NCI-H1930 (cell line): ENCODE measurements at places on chromosomes 3 and 15.
A peak's percentile ranks its signal among the peaks of the same experiment; 100 is the strongest.

DNA sequence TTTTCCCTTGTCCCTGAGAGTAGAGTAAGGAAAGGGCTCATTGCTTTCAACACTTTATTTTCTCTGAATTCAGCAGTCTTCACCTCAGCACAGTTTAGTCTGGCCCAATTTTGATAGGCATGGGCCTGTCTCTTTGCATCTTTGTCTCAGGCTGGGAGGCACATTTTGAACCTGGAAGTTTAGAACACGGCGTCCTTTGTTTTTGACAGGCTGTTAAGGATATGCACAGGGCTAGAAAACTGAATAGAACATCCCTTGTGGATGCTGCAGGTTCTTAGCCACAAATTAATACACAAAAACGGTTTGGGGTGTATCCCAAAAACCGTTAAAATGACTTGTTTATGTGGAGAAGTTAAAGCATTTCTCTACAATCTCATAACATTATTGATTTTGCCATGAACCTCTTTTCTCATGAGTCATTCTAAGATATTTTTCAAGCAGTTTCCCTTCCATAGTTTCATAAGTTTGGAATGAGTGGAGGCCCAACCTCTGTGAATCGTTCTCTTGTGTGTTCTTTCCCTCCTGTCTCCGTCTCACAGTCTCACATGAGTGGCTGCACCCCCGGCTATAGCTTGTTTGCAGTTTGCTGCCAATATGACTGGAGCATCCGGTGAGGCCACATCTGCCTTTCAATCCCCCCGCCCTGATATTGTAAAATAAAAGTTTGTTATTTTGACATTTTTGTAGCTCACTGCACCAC is 192.9 kb upstream of the EIF1B start:
- DNase-seq: no peak

DNA sequence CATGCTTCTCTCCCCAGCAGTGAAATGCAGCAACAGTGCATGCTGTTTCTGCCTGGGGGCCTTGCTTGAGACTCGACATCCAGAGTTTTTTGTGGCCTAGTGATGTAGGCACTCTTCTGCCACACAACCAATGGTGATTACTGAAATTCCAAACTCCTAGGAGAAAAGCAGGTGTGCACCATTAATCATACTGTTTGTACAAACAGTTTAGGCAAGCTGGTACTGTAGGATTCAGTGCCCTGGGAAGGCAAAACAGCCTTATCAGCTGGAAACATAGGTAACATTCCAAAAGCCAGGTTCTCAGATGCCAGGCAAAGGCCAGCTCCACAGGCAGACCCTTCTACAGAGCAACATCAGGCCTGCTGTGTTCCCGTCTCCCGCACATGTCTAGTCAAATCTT is 17.5 kb upstream of the RBP1 start:
- DNase-seq: no peak

GRCh38 chr3:52982839-52983238 is 63.0 kb downstream of the SFMBT1 start:
- DNase-seq: no peak

- no peak for DNase-seq
These were observed 15.5 kb upstream of the SCAANT1 start for GRCh38 chr3:63927422-63928280.

DNA sequence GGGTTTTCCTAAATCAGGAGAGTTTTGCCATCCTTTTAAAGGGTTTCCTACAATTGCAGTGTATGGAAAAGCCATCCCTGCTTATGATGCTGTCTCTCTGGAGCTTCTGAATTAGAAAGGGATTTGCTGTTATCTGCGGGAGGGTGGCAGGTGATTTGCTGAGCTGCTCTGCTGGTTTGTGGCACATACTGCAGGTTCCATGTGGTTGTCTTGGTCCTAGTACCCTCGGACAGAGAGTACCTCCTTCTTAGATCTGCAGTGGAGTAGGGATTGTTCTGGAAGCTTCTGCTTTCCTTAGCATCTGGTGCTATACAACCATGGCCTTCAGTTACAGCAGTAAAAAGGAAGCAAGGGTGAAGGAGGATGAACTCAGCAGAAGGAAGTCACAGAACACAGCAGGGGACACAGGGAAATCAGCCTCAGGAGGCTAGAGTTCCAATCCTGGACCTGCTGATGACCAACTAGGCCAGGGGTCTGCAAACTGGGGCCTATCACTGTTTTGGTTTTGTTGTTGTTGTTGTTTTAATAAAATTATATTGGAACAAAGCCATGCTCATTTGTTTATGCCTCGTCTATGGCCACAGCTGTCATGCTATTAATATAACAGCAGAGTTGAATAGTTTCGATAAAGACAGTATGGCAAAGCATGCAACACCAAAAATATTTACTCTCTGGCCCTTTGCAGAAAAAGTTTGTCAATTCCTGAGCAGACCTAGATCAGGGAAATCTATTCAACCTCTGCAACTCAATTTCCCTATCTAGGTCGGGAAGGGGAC is 39.5 kb downstream of the STARD5 start:
- DNase-seq: no peak

DNA sequence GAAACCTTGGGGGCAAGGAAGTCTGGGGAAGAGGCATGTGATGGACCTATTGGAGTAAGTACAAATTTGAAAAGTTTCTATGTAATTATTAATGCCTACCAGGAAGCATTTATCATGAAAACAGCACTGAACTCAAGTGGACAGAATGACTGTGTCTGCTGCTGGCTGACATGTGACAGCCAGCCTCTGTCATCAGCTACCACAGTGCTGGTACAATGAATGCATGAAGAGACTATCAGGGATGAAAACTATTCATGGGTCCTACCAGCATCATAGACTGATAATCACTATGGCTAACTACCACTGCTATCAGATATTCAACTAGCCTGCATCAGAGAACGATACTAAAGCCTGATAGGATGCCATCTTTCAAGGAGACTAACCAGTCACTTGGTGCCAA is 193.5 kb downstream of the RAP2B start:
- no peak for DNase-seq

DNA sequence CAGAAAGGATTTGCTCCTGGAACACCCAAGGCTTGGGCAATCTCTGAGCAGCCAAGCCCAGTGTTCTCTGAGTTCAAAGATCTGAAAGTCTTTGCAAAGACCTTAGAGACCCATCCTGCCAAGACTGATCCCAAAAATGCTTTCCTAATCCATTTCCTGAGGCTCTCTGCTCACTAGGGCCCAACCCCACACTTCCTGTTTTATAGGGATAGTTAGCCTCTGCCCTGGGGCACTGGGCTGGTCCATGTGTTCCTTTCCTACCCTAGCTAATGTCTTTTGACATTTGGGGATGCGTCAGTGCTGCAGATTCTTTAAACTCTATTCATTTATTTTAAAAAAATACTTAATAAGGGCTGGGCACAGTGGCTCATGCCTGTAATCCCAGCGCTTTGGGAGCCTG is 372.7 kb downstream of the ROBO2 start:
- no peak for DNase-seq

DNA sequence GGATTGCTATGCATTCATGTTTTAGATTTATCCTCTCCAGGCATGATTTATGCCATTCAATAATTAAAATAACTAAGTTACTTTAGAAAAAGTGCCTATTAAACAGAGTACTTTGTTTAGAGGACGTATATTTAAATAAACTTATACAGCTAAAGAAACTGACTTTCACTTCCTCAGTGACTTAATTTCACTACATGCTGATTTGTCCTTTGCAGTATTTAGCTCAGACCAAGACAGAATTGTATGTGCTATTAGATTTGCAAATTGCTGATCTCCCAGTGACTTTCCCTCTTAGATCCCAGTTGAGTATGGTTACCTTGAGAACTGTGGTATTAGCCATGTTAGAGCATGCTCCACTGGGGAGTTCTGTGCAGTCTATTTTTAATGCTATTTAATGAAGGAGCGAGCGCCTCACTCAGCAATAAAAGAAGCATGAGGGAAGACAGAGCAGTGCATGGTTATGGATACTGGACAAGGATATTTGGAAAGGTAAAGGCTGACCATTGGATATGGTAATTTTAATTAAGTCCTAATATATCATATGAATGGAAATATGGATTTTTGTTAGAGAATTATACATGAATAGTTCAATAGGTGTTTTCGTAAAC is 2.7 kb downstream of the ARPP21 start:
- no peak for DNase-seq

DNA sequence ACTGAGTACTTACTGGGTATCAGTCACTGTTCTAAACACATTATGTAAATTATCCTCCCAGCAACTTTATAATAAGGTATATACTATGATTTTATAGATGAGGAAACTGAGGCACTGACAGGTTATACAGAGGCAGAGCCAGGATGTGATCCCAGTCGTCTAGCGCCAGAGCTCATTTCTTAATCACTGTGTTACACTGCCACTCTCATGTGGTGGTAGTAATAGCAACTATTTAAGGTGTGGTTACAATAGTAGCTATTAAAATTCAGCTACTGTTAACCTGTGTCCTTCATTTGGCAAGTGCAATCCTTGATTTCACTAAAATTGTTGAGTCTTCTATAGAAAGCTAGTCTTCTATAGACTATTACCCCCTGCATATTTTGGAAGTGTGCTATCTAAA is 43.1 kb upstream of the TRPC1 start:
- no peak for DNase-seq

DNA sequence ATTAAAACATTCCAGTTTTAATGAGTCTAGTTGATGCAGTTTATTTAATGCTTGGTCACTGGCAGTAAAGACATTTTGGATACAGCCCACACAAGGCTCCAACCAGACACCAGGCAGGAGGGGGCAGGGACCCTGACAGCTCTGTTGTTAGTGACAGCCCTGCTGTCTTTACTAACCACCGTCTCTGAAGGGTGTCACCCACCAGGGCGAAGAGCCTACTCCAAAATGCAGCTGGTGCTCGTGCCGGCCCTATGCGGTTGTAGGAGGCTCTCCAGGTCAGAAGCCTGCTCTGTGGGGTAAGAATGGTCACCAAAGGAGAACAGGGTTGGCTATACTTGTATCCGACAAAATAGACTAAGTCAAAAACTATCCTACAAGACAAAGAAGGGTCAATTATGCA is 132.2 kb downstream of the ATP10A start:
- DNase-seq: no peak

DNA sequence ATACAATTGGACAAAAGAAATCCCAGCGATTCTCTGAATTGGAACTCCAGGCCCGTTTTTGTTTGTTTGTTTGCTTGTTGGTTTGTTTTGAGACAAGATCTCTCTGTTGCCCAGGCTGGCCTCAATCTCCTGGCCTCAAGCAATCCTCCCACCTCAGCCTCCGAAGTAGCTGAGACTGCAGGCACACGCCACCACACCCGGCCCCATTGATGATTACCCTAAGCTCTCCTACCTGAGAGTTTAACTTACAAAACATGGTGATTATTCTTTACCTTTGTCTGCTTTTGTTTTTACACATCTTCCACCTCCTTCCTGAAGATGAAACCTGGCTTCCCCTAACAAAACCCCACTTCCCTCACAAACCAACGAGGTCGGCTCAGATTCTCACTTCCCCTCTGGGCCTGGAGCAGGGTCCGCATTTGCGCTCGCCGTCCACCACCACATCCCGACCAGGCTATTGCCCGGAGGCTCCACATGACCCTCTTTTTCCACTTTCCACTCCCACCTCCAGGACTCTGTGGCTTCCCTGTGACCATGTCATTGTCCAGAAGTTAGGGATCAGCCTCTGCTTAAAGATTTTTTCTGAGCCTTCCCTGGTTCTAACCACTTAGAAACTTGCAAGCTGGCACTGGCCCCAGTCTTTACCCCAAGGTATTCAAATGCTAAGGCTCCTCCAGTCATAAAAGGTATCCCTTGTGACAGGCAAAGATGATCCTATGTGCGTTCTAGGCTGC is 14.8 kb downstream of the KLHL6 start:
- DNase-seq: no peak

GRCh38 chr3:112804021-112804420 is 42.6 kb downstream of the CD200R1L start:
- no peak for DNase-seq

GRCh38 chr3:85939074-85939482 is 980.3 kb downstream of the CADM2 start:
- DNase-seq: no peak

DNA sequence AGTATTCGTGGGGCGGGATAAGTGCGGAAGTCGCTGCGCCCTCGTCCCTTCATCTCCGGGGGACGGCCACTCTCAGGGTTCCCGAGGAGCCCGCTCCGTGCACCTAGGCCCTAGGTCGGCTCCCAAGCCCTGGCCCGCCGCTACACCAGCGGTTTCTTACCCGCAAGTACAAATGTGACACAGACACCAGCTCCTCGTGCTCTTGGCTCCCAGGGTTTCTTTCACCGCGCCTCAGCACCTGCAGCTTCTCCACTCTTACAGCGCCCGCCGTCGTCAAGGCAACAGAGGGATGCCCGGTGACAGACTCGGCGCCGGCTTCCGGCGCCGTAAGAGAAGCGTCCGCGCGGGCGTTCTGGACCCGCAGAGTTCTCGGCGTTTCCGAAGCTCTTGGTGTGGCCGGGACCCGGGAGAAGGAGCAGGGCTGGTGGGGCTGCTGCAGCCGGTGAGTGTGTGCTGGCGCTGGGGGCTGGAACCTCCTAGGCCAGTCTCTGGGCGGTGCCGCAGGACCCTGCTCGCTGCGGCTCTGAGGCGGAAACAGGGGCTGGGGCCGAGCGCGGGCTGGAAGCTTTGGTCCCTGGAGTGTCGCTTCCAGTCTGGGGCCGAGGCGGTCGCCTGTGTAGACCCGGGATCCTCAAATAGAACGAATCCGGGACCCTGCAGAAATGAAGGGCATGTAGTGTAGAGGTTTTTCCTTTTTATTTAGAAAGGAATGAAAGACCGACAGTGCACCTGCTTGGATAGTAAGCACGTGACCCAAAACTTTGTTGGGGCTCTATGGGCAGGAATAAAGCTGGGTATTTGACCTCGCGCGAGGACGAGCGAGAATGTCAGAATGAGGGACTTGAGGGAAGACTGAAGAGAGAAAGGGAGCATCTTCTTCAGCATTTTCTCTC is 155.4 kb upstream of the GOLGA6L4 start:
- peak; percentile 36 for DNase-seq

DNA sequence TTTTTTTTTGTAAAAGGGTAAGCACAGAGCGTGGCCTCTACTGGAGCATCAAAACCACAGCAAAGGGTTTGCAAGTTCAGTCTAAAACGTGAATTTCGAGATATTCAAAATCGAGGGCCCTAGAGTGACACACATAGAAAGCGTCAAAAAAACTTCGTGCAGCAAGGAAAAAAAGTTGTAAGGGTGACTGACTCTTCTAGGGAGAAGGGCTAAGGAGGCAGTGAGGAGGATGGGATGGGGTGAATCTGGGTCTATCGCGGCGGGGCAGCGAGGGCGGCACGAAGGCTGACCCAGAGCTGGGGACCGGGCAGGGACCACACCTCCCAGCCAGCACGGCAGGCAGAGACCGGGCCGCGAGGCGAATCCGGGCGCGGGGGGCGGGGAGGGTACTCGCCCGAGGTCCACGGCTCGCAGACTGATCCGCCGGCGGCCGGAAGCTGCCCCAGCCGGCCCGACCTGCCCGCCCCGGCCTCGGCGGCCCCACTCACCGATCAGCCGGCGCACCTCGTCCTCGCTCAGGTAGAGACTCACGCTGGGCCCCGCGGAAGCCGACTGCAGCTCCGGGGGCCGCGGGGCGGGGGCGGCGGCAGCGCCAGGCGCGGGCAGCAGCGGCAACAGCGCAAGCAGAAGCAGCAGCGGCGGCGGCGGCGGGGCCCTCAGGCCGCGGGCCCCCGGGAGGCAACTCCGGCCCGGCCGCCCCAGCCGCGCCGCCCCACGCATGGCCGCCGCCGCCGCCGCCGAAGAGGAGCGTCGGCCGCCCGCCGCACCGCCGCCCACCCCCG is 533 bp downstream of the RYK start:
- no peak for DNase-seq
